ENCODE measurements at places on chromosomes 1 and 21.

DNA sequence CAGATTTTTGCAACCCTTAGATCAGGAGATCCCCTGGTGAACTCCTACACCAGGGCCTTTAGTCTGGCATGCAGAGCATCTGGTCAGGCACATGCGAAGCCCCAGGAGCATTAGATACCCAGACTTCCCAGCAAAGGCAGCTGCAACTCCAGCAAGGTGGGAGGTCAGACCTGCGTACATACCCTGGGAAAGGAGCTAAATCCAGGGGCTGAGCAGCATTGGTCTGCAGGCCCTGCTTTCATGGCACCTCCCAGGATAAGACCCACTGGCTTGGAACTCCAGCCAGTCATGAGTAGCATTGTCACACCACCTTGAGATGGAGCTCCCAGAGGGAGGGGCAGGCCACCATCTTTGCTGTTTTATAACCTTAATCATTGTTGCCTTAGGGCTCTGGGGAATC lies 92.3 kb downstream of the KCNT2 start:
- no peak for DNase-seq

DNA sequence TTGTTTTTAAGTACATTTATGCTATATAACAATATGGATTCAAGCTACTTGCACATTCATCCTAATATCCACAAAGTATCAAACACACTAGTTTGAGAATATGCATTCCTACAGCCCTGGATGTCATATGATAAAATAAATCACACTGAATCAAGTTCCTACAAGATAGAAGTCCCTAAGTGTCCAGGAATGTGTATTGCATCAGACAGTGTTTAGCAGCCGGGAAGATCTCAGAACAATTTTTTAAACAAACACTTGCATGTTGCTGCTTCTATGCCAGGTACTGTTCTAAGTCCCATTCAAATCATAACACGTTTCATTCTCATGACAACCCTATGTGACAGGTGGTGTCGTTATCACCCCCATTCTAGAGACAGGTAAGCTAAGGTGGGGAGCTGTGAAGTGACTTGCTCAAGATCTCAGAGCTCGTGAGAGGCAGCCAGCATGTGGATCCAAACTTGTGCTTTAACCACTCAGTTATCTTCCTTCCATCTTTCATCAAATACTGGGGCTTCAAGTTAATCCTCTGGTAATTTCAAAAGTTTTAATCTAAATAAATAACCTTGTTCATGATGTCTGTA lies 68.3 kb upstream of the KIF26B start:
- no peak for DNase-seq

- DNase-seq: no peak
Observed at GRCh38 chr1:53276902-53277281, 38.6 kb upstream of the MAGOH start.

DNA sequence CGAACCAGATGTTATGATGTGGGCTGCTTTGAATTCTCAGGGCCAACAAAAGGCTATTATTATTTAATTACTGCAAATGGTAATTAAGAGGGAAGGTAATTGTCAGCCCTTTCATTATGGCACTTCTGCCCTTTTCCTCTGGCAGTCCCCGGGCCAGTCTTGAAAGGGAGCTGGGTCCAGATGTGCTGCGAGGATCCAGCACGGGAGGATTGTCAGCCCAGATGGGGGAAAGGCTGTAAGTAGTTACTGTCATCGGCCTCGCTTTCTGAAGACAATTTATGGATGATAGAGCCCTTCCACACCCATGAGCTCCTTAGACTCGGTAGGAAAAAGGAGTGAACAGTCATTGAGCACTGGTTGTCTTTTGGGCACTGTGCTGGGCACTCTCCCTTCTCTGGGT lies 8.7 kb upstream of the ZNF362 start:
- DNase-seq: no peak

DNA sequence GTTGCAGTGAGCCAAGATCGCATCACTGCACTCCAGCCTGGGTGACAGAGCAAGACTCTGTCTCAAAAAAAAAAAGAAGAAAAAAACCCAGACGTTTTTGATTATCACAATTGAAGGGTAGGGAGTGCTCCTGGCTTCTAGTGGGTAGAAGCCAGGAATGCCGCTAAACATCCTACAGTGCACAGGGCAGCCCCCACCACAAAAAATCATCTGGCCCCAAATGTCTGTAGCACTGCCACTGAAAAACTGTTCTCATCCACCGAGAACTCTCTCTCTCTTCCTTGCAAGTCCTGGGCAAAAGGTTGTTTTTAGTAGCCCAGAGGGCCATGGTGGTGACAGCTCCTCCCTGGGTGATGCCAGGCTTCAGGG lies 35.6 kb upstream of the GPR157 start:
- no peak for DNase-seq

Measured in AG09309 (cell line).